NCI-H2227 treated with DMSO at 0.1 percent for 48 hours (cell line): ENCODE measurements at places on chromosomes 7 and 10.

DNA sequence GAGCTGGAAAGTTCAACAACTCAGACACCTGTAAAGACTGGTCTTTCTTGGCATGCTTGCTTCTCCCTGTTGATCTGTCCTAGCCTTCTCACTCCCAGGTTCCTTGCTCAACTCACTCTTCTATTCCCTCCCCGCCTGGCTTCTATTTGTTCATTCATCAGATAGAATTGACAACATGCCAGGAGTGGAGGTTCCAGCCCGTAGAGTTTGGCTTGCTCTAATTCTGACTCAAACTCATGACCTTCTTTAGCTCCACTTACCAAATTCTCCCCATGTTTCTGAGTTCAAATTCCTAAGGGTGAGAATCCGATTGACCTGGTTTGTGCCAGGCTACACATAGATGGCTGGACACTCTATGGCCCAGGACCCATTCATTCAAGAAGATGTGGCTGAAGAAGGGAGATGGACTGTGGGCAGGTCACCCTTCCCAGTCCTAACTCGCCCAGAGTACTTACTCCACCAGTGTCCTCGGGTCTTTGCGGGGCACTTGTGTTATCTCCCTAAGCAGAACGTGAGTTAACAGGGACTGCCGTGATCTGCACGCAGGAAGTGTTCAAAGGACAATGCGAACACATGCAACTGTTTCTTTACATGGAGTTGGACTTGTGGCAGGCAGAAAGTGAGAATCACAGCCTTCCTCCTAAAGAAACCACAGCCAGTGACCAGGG lies 4.0 kb upstream of the TMEM236 start:
- DNase-seq: no peak

DNA sequence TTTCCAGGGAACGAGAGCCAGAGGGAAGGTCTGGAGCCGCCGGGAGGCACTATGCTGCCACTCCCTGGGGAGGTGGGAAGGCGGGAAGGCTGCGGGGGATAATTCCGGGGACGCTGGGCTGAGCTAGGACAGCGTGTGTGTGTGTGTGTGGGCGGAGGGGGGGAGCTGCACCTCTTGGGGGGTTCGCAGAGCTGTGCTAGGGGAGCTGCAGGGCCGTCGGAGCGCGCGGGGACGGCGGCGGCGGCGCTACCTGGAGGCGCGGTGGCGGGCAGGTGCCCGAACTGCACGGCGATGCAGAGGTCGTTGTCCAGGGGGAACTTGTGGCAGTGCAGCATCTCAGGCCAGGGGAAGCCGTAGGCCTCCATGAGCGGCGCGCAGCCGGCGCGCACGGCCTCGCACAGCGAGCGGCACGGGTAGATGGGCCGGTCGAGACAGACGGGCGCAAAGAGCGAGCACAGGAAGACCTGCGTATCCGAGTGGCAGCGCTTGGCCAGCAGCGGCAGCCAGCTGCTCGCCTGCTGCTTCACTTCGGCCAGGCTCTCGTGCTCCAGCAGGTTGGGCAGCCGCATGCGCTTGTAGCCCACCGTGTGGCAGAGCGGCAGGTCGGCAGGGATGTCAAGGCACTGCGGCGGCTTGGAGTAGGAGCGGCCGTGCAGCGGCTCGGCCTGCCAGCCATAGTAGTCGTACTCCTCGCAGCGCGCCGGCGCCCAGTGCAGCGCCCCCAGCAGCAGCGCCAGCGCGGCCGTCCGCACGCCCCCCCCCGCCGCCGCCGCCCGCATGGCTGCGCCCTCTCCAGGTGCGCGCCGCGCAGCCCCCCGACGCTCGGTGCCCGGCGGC lies 526 bp downstream of the SFRP5 start:
- peak; percentile 33 for DNase-seq

DNA sequence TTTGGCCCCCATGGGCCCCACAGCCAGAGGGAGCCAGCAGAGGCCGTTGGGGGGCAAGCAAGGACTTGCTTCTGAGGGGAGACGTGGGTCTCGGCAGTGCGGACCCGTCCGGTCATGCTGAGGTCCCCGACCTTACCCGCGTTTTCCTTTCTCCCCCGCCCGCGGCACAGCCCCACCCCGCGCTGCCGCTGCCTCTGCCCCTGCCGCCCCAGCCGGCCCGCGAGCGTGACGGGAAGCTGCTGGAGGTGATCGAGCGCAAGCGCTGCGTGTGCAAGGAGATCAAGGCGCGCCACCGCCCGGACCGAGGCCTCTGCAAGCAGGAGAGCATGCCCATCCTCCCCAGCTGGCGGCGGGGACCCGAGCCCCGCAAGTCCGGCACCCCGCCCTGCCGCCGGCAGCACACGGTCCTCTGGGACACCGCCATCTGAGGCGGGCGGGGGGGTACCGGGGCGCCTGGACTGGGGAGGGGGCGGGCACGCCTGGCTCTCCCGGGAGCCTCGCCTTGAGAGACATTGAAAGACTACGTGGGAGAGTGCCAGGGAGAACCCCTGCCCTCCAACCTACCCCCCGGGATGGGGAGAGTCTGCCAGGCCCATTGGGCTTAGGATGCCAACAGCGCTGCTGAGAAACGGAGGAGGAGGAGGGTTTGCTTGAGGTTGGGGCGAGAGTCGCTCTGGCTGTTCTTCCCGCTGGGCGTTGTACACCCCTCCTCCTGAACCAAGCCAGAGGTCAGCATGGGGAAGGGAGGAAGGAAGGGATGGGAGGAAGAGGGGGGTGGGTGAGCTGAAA lies 9.9 kb downstream of the NYAP1 start:
- no peak for DNase-seq

DNA sequence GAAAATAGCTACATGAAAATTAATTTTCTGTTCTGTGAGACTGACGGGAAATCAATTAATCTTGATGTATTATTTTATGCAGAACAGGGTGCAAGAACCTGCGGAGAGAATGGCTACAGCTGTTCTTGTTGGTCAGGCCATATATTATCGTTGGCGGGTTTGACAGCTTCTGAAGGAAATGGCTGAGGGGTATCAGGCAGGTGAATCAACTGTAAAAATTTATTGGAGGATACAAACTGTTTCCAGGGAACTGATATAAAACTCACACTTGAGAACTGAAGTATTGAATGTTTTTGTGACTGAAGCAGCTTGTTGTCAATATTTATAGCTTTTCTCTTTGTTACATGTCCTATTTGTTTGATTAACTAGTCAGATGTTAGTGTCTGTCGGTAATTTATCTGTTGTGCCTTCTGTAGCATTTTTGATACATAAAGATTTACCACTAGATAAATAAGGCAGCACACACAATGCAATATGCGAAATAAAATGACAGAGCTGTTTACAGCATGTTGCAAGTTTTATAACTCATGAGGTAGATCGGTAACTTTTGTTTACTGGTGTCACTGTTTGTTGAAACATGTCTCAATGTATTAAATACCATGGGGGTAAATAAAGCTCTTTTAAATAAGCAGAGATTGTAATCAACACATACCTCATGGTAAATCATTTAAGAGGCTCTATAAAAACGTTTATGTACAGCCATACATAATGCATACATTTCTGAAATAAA lies 308.2 kb downstream of the LRMDA start:
- no peak for DNase-seq

- no peak for DNase-seq
These were observed 304.6 kb downstream of the KLF6 start for GRCh38 chr10:3480281-3480989.
